ENCODE measurements at places on chromosomes 1 and 21.

DNA sequence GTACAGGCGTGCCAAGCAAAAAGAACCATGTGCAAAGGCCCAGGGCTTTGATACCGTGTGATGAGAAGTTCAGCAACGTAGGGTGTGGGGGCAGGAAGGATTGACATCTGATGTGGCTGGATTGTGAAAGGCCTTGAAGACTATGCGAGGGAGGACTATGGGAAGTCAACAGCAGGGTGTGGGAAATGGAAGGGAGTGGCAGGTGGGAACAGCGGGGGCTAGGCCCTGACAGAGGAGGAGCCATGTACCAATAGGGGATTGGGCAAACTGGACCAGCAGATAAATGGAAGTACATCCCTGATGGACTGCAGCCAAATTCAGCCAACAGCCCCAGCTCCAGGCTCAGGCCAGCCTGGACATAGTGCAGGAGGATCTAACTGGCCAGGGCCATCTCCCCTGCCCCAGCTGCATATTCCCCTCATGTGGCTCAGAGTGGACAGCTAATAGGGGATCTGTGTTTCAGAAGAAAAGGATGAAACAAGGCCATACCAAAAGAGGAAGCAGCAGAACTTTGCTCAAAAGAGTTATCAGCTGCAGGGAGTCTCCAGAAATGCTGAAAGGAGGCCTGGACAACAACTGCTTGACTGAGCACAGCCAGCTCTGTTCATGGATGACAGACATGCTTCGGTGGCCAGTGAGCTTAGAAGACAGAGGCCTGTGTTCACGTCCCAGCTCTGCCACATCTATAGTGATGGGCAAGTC is 140.2 kb upstream of the SGIP1 start:
- DNase-seq, result no peak

DNA sequence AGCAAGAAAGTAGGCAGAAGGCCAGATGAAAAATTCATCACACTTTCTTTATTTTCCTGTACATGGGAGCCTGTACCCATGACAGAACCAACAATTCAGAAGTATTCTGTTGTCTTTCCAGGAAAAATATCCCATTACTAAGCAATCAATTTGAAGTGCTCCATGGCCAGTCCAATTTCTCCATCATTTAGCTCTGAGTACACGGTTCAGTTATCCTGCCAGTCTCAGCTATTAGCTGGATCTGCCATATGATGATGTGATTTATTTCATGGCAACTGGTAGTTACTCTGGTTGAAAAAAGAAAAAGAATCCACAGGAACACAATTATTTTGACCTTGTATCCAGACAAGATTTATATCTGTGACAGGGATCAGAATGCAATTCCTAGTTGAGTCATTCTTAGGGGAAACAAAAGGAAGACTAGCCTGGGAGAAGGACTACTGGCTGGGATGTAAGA is 70.6 kb upstream of the GORAB start:
- no peak for DNase-seq

DNA sequence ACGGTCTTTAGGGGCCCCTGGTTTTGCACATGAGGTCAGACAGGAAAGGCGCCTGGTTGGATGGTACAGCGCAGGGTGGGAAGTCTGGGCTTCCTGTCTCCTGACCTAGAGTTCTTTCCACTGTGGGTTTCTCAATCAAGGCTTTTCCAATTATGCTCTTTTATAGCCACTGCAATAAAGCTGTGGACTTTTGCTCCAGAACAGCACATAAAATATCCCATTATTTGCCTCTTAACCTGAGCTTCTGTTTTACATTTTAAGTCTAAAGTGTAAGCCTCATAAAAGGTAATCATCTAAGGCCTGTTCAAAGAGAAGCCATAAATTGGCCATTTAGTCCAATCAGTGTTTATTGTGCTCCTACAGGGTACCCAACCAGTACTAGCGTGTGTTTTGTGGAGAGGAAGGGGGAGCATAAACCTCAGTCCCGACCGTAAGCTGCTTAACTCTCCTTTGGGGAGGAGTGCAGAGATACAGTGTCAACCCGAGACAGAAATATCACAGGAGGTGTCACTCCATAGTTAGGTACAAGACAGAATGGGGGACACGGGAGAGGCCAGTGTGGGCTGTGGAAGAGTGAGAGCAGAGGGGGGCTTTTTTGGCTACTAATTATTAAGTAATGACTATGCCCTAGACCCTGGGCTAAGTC is 270.0 kb downstream of the TRABD2B start:
- DNase-seq, result no peak

DNA sequence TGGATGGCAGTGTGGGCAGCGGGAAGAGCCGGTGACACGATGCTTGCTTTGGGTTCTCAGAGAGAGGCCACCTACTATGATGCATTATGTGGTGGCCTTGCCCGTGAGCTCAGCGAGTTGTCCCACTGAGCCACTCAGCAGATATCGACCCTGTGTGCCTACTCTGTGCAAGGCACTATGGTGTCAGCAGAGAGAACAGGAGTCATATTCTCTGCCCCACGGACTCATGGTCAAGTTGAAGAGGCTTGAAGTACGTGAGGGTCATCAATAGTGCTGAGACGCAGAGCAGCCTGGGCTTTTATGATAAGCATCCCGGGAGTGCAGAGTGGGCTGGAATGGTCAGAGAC is 466.2 kb downstream of the CAMTA1 start:
- DNase-seq, result no peak

DNA sequence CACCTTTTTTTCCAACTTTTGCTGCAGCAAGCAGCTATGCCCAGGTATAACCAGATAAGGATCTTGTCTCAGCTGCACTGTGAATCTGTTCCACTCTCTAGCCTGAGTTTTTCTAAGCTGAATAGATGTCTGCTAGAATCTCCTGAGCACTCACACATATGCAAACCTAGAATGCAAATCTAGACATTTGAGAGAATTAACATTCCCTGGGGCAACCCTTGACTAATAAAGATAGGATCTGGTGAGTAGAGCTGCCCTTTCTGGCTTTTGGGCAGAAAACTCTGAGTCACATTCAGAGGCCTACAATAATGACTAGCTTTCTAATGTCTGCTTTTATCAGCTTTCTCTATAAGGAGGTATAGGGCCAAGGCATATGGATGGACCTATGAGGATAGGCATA is 61.4 kb upstream of the BARHL2 start:
- DNase-seq, result no peak

GRCh38 chr1:46455951-46456350 is 33.7 kb upstream of the DMBX1 start:
- no peak for DNase-seq

- DNase-seq, result no peak
Observed at GRCh38 chr1:172909606-172910326, 141.0 kb downstream of the TNFSF18 start.

GRCh38 chr1:155864393-155864792 is 5.0 kb downstream of the SYT11 start:
- DNase-seq, result no peak

- no peak for DNase-seq
Observed at GRCh38 chr1:67371043-67371442, 59.2 kb downstream of the SERBP1 start.

GRCh38 chr1:193216920-193217319 is 30.5 kb upstream of the B3GALT2 start:
- DNase-seq, result no peak

DNA sequence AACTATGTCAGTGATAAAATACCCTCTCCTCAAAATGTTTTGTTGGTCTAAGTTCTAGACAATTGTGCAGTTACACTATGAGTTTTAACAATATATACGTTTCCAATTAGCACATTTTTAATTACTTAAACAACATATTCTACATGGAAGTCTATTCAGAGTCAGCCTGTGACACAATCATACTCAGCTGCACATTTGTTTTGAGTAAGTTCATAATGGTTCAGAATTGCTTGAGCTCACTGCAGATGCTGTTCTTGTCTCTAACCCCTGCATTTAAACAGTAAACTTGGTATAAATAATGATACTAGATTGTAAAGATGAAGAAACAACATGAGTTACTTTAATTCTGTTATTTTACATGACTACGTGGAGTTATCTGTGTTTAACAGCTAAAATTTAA is 30.6 kb downstream of the CDKN2C start:
- no peak for DNase-seq

GRCh38 chr1:219049501-219049900 is 124.2 kb upstream of the LYPLAL1 start:
- DNase-seq, result no peak

- DNase-seq, result no peak
Observed at GRCh38 chr1:31243501-31244286, 4.0 kb upstream of the NKAIN1 start.

DNA sequence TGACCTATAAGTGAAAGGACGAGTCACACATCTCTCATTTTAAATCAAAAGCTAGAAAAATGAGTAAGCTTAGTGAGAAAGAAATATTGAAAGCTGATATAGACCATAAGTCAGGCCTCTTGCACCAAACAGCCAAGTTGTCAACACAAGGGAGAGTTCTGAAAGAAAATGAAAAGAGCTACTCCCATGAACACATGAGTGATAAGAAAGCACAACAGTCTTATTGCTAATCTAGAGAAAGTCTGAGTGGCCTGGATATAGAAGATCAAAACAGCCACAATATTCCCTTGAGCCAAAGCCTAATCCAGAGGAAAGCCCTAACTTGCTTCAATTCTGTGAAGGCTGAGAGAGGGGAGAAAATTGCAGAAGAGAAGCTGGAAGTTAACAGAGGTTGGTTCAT is 175.0 kb downstream of the SMYD3 start:
- no peak for DNase-seq

DNA sequence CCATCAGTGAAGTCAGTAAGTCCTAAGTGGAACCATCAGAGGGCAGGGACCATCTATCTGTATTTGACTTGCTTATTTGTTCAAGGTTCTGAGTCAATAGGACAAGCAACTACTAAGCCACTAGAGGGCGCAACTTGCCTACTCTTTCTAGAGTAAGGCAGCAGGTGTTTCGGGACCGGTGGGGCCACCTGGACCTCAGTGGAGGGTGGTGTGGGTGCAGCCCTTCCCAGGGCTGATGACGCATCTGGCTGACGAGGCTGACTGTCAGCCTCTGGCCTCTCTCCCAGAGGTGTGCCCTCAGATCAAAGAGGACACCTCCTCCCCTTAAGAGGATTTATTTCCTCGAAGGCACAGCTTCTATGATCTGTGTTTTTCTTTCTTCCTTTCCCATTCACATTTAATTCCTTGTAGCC is 6.6 kb downstream of the CBR3 start:
- DNase-seq, result peak; percentile 75

DNA sequence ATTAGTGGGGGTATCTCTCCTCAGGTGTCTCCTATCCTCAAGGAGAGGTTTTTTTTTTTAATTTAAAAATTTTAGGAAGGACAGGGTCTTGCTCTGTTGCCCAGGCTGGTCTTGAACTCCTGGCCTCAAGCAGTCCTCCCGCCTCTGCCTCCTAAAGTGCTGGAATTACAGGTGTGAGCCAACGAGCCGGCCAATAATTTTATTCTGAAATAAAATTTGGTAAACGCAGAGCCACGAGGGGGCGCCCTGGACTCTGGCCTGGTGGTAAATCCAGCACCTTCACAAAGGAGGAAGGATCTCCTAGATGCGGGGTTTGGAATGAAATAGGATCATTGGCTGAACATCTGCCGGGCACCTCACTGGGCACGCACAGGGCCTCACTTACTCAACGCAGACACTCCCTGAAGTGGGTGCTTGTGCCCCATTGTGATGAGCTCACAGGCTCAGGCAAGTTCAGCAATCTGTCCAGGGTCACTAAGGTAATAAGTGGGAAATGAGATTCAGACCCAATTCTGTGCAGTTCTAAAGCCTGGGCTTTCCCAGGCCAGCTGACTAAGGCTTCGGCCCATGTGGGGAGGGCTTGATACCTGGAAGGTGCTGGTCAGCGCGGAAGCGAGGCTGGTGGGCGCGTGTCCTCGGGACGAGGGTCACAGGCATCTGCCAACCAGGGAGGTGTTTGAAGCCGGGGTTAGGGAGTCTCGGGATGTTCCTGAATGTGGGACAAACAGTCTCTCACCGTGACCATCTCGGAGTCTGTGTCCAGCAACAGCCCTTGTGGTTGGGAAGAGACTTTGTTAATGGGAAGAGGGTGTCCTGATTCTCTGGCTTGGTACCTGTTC is 32.7 kb upstream of the ETV3 start:
- peak; percentile 50 for DNase-seq

GRCh38 chr1:113904293-113904673 is 316 bp downstream of the AP4B1 start:
- DNase-seq, result no peak

DNA sequence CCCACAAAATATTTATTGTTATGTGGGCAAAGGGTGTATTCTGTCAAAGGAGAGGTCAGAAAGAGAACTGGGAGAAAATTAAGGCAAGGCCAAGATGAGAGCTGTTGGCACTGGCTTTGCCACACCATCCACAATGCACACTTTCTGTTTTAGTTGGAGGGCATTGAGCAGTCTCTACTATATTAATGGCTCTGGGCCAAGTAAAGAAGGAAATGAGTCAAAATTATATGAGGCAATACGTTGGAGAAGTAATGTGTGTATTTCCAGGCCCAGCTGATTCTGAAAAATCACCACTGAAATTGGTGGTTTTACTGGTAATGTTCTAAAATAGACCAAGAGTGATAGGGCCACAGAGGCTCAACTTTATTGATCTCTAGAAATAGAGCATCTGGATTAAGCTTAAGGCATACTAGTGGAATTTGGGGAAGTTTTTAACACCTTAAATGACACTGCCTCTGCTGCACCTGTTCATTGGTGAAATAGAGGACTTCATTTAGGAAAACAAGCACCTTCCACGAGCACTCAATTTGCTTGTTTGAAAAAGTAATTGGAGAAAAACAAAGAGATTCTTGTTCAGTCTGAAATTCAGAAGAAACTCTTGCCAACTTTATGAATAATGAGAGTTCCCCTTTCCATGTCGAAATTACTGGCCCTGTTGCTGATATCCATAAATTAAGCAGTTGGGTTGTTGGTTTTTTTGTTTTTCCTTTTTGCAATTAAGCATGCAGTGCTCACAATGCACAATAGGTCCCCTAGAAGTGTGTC is 424.9 kb downstream of the ADGRL2 start:
- DNase-seq, result no peak

DNA sequence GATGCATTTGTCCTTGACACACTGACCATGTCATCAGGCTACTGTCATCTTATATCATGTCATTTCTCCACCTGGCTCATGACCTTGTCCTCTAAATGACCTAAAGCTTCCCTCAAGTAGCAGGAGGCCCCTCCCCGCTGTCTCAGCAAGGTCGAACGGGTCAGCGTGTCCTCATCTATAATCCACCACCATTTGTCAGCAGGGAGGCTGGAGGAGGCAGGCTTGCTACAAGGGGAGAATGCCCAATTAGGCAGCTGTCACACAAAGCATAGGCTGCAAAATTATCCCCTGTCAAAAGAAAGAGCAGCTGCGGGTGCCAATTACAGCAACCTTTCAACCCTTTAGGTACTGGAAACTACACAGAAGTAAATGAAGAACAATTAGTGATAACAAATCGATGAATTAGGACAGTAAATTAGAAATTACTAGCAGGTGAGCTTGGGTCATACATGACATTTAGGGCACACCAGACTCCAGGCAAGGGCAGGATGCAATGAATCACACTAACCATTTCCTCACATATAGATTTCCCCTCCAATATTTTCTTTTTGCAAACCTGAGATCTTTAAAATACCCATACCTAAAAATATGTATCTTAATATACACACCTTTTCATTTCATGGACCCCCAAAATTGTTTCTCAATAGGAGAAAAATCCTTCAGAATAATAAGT is 61.2 kb downstream of the NRIP1 start:
- no peak for DNase-seq

Measured in stimulated activated CD4-positive, alpha-beta T cell treated with anti-CD3 and anti-CD28 coated beads, Interleukin-4, amount 100 ng/mL, for 1 hour (primary cell).